Fibroblast of upper back skin (primary cell): ENCODE measurements at places on chromosomes 16 and 17.
A peak's percentile ranks its signal among the peaks of the same experiment; 100 is the strongest.

GRCh38 chr17:49369089-49369488, 7.0 kb upstream of the ZNF652 start:
- no peak for DNase-seq

DNA sequence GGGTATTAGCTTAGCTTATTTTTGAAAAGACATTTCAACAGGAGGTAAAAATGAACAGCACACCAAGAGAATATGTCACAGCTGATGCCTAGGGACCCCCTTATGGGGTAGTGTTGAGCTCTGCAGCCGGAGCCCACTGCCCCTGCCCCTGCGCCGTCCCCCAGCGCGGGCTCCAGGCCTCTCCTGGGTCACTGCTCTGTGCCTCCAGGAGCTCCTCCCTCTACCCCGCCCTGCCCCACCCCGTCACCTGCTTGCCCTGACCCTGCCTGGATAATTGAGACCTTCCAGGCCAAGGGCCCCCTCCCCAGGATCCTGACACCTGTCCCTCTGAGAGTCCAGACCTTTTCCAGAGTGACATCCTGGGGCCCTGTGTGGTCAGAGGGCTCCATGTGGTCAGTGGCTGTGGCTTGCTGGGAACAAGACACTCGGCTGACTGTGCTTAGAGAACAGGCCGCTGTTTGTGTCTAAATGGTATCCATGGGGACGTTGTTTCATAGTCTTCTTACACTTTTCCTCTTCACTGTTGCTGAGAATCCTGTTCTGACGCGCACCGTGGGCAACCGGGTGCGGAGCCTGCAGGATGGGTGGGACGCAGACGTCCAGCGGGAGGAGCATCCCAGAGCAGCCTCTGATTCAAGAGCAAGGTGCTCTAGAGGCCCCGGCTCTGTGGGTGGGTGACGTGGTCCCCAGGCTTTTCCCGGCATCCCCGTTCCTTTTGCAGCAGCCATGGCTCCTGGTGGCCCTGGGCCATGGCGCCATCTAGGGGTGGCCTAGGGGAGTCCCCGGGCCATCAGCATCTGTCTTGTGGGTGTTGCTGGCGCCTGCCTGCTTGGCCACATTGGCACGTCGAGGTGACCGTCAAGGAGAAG, 20.0 kb upstream of the WFIKKN1 start:
- DNase-seq, result no peak

DNA sequence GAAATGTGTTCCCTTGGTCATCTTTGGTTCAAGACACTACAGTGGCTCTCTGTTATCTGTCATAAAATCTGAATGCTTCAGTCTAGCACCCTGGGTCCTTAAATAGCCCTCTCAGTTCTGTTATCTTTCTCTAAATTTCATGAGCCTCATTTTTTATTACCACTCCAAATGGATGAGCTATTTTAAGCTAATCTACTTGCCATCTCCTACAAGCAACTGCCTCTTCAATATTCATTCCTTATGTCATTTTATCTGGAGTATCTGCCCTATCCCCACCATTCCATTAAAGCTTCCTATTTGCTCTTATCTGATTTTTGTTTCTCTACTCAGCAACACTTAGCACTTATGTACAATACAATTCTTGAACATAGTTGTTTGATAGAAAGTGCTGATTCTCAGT, 28.0 kb upstream of the EVI2A start:
- DNase-seq, result no peak

DNA sequence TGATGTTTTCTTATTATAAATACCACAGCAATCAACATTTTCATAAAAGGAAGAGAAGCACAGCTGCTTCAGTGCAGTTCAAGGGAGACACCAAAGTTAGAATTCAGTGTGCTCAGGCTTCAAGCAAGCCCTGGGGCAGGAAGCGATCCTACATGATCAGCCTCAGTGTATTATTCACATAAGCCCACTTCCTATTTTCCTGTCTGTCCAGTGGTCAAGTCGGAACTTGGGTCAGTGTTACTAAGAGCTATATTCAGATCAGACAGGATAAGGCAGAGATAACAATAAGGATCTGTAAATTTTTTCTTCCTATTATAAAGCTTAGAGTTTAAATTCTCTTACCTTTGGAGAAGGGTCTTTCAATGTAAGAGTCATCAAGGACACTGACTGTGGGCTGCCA, 12.9 kb downstream of the HEATR6 start:
- DNase-seq, result no peak

GRCh38 chr17:78383725-78384471, 5.4 kb downstream of the PGS1 start:
- DNase-seq, result peak; percentile 97

DNA sequence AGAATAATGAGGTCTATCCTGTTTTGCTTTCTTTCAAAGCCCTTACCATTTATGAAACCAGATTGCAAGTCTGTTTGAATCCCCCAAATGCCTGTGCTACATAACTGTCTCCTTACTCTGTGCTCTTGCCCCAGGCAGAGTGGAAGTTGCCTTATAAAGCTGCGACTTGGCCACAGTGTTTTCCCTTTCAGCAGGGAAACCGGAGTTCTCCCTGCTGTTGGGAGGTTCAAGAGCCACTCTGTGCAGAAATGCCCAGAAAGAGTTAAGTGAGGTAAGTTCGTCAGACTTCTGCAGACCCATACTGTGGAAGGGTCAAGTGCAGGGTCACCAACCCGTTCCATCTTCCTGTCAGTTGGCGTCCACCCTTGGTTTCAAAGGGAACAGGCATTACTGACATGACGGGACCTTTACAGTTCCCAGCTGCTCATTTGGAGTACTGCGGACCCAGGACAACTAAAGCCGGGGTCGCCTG, 508.9 kb downstream of the WWOX start:
- no peak for DNase-seq

DNA sequence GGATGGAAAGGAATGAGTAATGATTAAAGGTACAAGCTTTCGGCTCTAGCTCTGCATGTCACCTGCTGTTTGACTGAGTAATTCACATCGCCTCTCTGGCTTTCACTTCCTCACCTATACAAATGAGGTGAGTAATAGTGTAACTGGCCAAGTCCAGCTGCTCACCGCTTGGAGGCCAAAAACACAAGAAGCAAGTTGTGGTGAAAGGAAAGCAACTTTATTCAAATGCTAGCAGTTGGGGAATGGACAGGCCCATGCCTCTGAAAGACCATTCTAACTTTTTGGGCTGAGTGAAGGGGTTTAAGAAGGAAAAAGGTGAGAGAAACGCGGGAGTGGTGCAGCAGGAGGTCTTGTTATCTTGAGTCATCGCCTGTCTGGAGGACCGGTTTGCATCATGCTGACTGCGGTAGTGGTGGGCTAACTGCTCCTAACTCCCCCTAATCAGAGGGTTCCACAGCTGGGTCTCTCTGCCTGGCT, 45.7 kb upstream of the CSNK2A2 start:
- DNase-seq, result no peak

DNA sequence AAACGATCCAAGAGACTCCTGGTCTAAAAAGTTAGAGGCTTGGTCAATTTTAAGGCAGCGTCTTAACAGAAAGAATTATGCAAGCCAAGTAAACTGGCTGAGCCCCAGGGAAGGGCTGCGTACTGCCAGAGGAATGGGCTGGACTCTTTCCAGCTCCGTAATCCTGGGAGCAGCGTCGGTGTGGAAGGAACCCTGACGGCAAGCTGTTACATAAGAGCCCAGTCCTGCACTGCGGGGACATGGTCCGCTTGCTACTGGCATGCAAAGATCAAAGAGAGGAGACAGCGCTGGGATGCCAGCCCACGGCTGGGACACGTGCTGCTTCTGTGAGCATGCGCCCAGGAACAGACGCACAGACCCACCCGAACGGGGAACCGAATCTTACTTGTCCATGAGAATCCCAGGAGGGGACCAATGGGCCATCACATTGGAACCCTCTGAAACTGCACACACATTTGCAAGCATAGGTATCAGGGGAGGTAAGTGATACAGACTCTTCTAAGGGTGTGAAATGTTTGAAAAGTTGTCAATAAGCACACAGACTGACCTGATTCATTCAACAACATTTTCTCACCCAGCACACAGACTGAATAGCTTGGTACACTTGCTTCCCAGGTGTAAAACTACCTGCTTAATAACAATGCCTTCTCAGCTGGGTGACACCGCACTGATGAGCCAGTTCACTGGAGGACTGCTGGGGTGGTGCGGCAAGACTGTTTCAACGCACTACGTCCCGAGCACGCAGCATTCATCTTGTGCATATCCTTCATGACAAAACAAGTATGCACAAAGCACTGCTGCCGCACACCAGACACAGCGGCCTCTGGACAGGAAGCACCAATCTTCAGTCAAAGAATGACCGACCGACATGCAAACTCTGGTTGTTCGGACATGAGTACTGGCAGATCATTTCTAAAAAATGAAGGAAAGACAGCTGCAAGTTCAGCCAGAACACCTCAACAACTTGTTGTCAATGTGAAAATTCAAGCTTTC, 94.9 kb downstream of the ANKRD11 start:
- DNase-seq, result peak; percentile 97

DNA sequence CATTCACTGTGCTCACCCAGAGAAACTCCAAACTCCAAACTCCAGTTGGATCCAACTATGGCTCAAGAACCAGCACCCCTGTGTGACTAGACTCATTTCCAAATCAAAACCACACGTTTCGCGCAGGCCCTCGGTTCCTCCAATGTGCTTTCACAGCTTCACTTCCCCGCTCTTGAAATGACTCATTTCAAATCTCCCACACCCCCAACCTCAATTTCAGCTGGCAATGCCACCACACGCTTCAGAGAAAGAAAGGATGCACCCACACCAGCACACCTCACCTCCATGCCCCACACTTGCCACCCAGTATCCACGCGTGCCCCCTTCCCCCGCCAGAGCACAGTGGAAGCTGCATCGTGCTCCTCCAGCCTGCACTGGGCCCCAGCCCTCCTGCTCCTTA, 9.0 kb downstream of the TMEM92 start:
- no peak for DNase-seq

GRCh38 chr17:574061-574460, 140.6 kb downstream of the VPS53 start:
- peak; percentile 62 for DNase-seq

- DNase-seq, result no peak
Measured at GRCh38 chr16:22217890-22218730, 12.0 kb downstream of the EEF2K start.

DNA sequence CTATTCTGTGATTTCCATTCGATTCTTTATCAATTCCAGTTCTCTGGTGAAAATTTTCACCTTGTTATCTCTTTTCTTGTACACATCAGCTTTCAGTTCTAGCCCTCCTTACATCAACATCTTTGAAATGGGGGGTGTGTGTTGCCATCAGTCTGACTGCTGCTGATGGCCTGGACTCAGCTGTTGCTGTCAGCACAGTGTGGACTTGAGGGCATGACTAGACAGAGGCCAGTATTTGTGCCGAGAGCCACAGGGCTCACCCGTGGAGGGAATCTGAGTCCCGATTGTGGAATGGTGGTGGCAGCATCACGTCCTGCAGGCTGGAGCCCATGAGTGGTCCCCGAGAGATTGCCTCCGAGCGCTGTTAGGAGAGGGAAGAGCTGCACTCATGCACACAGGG, 114.2 kb downstream of the RPTOR start:
- no peak for DNase-seq

DNA sequence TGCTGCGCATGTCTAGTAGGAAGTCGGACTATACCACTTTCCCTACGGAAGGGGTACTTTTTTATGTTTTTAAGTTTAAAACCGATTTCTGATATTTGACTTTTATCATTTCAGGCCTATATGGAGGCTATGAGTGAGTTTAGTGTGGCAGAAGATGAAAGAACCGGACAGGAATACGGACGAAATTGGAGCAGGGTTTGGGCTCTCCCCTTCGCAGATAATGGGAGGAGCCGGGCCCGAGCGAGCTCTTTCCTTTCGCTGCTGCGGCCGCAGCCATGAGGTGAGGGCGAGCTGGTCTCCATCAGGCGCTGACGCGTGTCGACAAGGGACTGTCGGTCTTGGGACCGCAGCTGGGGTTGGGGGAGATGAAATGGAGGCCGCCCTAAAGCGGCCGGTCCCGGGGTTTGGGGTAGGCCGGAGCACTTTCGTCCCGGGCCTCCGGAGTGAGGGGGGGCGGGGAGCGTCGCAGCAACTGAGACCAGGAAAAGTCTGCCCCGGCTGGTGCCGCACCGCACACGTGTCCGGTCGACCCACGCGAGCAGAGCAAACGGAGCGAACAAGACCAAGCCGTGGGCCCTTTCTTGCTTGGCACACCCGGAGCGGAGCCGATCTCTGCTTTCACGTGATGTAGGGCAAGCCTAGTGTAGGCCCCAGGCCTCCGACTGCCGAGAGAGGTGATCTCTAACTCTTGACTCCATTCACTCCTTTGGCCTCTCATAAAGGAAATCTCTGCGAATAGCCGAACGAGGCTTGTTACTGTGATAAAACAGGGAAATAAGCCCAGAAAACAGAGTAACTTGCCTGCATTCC, at the start of gene RPL19:
TSS of gene RPL19 (plus strand) at position 214 of the 810 bp plus-strand sequence. CDS start at position 276, 62 bp downstream.
- no peak for DNase-seq

DNA sequence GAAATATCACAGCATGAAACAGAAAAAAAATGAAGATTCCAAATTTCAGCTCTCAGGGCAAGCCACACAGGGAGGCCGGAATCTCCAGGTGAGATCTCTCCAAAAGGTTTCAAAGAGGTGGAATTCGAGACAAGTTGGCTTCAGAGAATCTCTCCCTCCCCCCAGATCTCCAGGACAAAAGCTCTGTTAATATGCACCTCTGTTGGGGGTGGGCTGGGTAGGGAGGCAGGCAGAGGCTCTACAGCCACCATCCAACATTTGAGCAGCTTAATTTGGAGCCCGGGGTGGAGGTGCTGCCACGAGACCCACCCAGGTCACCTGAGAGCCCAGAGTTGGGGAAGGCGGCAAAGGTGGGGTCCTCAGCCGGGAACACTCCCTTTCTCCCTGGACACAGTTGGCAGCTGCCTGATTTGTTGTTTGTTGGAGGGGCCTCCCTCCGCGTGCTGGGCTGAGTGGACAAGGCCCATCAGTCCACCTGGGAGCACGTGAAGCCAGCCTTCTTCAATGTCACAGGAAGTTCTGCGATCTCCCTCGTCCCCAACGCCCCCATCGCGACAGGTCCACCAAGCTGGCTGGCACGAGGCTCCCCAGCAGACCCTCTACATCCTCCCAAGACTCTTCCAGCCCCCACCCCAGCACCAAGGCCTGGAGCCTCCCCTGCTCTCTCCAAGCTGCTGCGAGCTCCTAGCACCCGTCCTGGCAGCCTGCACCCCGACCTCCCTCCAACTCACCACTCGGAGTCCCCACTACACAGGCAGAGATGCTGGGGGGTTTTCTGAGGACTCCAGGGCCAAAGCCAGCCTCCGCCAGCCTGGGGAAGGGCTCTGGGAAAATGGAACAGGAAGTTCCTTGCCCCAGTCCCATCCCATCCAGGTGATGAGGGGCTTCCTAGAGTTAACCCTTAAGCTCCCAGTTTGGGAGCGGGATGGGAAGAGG, at the start of gene ZSCAN10:
TSS of gene ZSCAN10 (minus strand) at position 836 of the 936 bp plus-strand sequence. CDS start 6,357 bp downstream, outside the sequence.
- DNase-seq, result no peak

- no peak for DNase-seq
Measured at GRCh38 chr16:721765-722540, 1.0 kb downstream of the ANTKMT start.

GRCh38 chr16:29784901-29785500, 5.5 kb upstream of the KIF22 start:
- peak; percentile 52 for DNase-seq
